Skin of body (tissue), 3 donors: ENCODE measurements at places on chromosomes 11 and 22.

DNA sequence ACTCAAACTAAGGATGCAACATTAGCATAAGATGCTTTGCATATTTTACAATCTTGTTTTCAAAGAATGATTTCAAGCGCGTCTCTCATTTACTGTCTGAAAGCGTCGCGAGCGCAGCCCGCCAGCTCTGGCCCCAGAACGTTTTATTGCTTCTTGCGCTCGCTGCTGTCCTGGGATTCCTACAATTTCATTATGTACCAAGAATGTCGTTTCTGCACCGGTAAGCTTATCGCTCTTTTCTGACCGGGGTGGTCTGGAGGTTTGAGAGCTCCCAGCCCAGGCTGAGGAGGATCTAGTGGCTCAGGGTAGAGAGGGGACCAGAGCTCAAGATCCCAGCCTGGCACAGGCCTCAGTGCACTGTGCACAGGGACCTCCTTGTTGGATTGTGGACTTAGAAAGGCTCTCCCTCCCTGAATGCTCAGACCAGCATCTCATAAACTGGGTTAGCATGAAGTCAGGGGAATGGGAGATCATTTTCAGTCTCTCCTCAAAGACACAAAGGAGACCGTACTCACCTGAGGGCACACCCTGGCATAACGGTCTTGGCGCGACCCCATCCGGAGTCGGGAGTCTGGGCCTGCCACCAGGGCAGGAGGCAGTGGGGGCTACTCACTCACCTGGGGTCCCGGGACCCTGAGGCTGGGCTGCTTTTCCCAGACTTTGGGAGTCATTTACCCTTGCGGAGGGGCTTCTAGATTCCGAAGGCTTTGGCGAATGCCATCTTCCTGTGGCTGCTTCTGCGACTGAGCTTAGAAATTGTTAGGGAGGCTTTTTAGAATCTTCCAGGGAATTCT, 817.4 kb downstream of the BRD1 start:
- DNase-seq, result no peak

DNA sequence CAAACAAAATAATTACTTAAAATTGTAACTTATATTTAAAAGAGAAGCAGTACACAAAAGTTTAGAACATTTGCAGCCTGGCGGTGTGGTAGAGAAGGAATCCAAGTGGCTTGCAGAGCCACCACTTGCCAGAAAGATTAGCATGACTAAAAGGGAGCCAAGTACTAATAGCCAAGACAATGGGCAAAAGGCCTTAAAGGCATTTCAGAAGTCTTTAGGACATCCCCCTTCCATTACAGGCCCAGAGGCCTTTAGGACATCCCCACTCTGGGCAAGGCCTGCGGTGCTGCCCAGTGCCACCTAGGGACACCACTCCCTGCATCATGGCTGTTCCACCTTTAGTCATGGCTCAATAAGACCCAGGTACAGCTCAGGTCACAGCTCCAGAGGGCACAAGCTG, 32.4 kb downstream of the TMEM225 start:
- DNase-seq, result no peak

GRCh38 chr11:71311176-71311925, 59.0 kb upstream of the SHANK2 start:
- DNase-seq, result no peak

GRCh38 chr11:96215110-96215782, 127.7 kb downstream of the MAML2 start:
- no peak for DNase-seq

GRCh38 chr11:2651826-2652271, 47.9 kb downstream of the KCNQ1OT1 start:
- no peak for DNase-seq

DNA sequence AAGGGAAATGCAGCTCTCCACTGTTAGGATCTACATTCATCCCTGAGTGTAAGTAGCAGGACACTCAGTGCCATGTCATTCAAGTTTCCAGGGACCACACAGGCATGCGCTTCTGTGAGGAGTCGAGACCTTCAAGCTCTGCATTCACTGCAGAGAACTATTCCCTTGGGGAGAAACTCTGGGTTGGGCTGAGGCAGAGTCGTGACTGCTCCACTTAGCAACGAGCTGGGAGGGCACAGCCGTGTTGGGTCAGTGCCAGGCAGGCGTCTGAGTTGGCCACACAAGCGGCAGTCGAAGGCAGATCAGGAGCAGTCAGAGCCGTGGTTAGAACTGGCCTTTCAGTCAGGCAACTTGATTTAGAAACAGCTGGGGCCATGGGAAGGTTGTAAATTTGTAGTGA, 14.7 kb downstream of the MPEG1 start:
- DNase-seq, result peak; percentile 80

DNA sequence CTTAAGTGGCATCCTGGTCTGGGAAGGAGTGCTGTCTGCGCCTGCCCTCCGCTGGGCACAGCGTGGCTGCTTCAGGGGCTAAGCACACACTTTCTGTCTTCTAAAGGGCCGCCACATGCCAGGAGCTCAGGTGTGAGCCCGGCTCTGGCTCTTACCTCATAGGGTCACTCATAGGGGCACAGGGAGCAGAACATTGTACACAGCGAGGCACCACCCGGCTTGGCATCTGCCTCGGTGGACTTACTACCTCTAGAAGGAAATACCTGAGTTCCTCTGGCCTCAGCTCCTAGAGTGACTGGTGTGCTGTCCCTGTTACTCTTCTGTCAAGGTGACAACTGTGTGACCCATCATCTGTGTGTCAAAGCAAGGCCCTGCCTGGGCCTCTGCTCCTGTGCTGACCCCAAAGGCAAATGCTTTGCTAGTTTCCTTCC, 13.4 kb downstream of the NEAT1 start:
- no peak for DNase-seq

DNA sequence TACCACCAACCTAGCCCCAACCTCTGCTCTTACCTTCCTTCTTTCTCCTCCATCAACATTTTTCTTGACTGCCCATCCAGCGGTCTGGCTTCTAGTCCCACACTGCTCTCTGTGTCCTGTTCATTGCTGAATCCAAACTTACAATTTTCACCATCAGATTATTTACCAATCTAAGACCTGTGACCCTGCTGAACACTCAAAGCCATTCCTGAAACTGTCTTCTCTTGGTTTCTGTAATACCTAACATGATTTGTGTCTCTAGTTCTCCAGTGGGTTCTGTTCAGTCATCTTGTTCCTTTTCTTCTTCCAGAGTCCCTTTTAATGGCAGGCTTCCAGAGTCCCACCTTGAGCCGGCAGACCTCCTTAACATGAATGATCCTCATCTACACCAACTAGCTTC, 24.1 kb downstream of the RRAS2 start:
- no peak for DNase-seq
